HFFc6 (cell line): ENCODE measurements at places on chromosomes 7 and 10.
A peak's percentile ranks its signal among the peaks of the same experiment; 100 is the strongest.

GRCh38 chr7:120412139-120413050, 139.4 kb downstream of the KCND2 start:
- no peak overlapping the region for H3K4me3 ChIP-seq
- no peak overlapping the region for H3K27ac ChIP-seq
- no peaks in the 10 kb centered on the region for H3K4me1 ChIP-seq
- H3K36me3 ChIP-seq = no peaks in the 10 kb centered on the region
- no peak for DNase-seq
- H3K27me3 ChIP-seq = no peaks in the 10 kb centered on the region

DNA sequence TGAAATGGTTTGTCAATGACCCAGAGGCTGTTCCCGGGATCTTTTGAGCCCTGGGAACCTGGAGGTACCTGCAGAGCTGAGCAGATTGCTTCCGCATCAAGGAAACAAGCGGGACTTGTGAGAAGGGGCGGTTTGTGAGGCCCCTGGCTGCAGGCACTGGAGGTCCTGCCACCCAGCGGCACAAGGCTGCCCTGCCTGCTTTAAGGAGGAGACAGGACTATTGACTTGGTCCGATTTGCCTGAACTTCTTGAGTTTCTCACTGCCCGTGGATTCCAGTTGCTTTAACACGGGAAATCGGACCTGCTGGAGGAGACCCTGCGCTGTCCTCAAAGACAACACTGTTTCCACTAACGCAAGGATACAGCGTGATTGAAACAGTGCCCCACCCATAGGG, 130.1 kb downstream of the DNAJB6 start:
- H3K27me3 ChIP-seq = peaks cover 32% of the 10 kb centered on the region
- no peak for DNase-seq
- H3K27ac ChIP-seq = no peak overlapping the region
- no peak overlapping the region for H3K4me3 ChIP-seq

GRCh38 chr10:8410506-8410905, 356.0 kb downstream of the GATA3 start:
- DNase-seq = no peak
- no peaks in the 10 kb centered on the region for H3K27me3 ChIP-seq
- H3K4me3 ChIP-seq = no peak overlapping the region
- no peaks in the 10 kb centered on the region for H3K36me3 ChIP-seq
- H3K27ac ChIP-seq = no peak overlapping the region
- H3K4me1 ChIP-seq = no peaks in the 10 kb centered on the region

- H3K27ac ChIP-seq = no peak overlapping the region
- no peaks in the 10 kb centered on the region for H3K36me3 ChIP-seq
- H3K4me3 ChIP-seq = no peak overlapping the region
Measured at GRCh38 chr7:4880218-4880617, 3.3 kb downstream of the RADIL start.

DNA sequence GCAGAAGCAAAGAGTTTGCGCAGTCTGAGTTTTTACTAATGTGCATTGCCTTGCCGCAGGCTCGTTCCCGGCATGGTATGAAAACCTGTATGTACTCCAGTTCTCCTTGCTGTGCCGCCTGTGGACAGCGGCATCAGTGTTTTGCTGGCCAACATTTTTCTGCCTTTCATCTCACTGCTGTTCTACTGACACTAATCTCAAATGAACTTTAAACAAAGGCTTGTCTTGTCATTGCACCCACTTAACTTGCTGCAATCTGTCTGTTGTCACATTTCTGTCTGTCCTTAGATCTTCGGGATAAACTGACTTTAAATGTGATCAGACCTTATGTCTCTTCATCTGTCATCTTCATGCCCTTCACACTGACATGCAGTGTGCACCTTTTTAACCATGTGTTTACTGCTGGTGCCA, 71.7 kb upstream of the ZNRF2 start:
- no peak for DNase-seq
- peaks cover 34% of the 10 kb centered on the region for H3K27me3 ChIP-seq
- no peaks in the 10 kb centered on the region for H3K36me3 ChIP-seq

DNA sequence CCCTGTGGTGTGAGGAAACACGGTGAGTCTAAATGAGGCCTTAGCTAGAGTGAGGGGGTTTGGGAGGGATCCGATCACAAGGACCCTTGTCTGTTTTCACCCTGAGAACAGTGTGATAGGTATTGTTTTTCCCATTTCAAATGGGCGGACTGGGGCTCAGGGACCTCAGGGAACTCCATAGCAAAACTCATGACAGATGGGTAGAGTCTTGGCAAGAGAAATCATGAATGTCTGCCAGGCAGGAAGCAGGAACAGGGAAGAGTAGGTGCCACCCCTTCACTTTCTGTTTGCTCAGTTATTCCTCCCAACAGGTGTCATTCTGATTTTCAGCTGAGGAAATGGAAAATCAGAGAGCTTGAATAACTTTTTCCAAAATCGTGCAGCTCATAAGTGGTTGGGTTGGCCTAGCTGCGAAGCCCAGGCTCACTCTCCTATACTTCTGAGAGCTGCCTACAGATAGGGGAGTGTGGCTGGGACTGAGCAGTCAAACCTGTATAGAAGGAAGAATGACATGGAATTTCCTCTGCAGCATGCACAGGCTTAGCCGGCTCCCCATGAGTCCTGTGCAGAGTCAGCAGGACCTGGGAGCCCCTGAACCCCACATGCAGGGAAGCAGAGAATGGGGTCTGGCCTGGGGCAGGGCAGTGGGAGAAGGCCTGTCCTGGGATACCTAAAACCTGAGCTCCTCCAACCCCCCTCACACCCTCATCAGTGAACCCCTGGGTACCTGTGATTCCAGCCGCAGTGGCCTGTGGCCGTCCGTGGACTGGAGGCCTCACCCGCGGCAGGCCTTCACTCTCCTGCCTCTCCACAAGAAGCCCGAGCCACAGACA, 17.6 kb upstream of the C10orf105 start:
- no peak overlapping the region for H3K27ac ChIP-seq
- H3K27me3 ChIP-seq = peaks cover 25% of the 10 kb centered on the region
- peaks cover 7% of the 10 kb centered on the region for H3K4me1 ChIP-seq
- H3K36me3 ChIP-seq = no peaks in the 10 kb centered on the region

GRCh38 chr7:28409716-28410627, 2.3 kb upstream of the CREB5 start:
- peak; percentile 30 for DNase-seq
- peak overlapping the region; percentile 98 for H3K27ac ChIP-seq
- peaks cover 37% of the 10 kb centered on the region for H3K4me1 ChIP-seq
- peaks cover 14% of the 10 kb centered on the region; the same call in 1 of the 2 replicates for H3K27me3 ChIP-seq
- peak overlapping the region; percentile 96 for H3K4me3 ChIP-seq
- H3K36me3 ChIP-seq = no peaks in the 10 kb centered on the region

DNA sequence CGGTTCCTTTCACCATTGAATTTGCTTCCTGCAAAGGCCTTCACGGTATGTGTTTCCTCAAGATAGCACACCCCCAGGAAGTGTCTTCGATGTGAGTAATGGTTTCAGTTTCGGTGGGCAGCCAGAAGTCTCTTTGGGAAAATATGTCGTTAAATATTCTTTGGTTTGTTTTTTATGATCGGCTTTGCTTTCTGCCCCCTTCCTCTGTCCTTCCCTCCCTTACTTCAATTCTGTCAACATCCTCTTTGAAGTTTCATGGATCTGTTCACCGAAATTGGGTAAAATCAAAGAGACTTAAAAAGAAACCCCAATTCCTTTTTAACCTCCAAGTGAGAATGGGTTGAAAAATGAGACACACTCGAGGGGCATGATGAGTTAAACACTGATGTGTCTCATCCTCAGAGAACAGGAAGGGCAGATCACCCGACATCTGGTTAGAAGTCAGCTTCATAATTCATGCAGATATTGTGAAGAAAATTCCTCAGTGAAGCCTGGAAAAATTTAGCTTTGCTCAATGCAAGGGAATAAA, 170.8 kb upstream of the HABP2 start:
- H3K27me3 ChIP-seq = peaks cover 6% of the 10 kb centered on the region; the same call in 1 of the 2 replicates
- H3K36me3 ChIP-seq = no peaks in the 10 kb centered on the region
- peak overlapping the region; percentile 95 for H3K27ac ChIP-seq
- DNase-seq = peak; percentile 35

GRCh38 chr7:37349979-37350590, 98.6 kb downstream of the ELMO1 start:
- peaks cover 5% of the 10 kb centered on the region; the same call in 1 of the 2 replicates for H3K36me3 ChIP-seq
- DNase-seq = no peak
- no peaks in the 10 kb centered on the region for H3K4me1 ChIP-seq
- no peak overlapping the region for H3K4me3 ChIP-seq

- H3K4me1 ChIP-seq = no peaks in the 10 kb centered on the region
- no peak overlapping the region for H3K27ac ChIP-seq
- no peak for DNase-seq
- H3K4me3 ChIP-seq = no peak overlapping the region
- H3K27me3 ChIP-seq = peaks cover 53% of the 10 kb centered on the region
- no peaks in the 10 kb centered on the region for H3K36me3 ChIP-seq
Measured at GRCh38 chr10:71184421-71184820, 27.9 kb upstream of the UNC5B start.

DNA sequence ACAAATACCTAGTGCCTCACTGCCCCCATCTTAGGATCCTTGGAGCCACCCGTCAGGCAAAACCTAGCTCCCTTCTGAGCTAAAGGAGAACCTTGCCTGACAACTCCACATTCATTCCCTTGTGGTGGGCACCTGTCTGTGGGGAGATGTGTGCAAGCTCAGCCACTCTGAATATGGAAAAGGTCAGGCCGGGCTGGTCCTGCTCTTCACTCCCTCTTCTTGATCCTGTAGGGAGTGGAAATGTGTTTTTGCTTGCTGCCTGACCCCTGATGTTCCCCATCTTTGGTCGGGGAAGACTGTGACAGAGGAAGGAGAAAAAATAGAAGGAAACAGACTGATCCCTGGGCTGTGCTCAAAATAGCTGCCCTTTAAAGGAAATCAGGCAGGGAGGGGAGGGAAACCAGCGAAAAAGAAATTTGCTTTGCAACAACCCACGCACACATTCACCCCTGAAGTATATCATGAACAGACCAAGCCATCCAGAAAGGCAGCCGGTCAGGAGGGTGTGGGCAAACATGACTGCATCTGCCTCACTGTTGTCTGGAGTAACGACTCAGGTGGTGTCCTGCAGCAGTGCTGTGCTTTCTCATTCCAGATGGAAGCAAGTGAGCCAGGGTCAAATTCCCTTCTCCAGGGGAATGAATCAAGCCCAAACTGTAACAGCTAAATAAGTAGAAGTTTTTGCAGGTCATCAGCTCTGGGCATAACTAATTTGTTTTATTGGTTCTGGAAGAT, 74.0 kb downstream of the SCRN1 start:
- peaks cover 12% of the 10 kb centered on the region for H3K4me1 ChIP-seq
- peaks cover 1% of the 10 kb centered on the region for H3K27me3 ChIP-seq
- DNase-seq = peak; percentile 34
- no peak overlapping the region for H3K27ac ChIP-seq

GRCh38 chr7:68309806-68310205, 1288.5 kb upstream of the AUTS2 start:
- DNase-seq = no peak
- H3K27me3 ChIP-seq = peaks cover 2% of the 10 kb centered on the region; the same call in 1 of the 2 replicates
- no peaks in the 10 kb centered on the region for H3K4me1 ChIP-seq
- no peak overlapping the region for H3K27ac ChIP-seq
- peaks cover 5% of the 10 kb centered on the region; the same call in 1 of the 2 replicates for H3K36me3 ChIP-seq
- no peak overlapping the region for H3K4me3 ChIP-seq

DNA sequence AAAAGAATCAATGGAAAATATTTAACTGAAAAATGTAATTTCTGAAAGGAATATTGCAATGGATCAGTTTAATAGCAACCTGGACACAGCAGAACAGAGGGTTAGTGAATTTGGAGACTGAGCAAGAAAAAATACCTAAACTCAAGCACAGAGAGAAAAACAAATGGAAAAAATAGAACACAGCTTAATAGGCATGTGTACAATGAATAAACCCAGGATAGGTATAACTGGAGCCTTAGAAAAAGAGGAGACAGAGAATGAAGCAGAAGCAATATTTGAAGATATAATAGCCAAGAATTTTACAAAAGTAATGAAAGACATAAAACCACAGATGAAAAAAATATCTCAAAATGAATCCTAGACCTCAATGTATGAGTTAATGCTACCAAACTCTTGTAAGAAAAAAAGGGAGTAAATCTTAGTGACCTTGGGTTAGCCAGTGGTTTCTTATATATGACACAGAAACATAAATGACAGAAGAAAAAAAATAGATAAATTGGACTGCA, 2.9 kb upstream of the DNAJC1 start:
- DNase-seq = no peak
- H3K27me3 ChIP-seq = peaks cover 6% of the 10 kb centered on the region
- no peak overlapping the region for H3K4me3 ChIP-seq
- peaks cover 16% of the 10 kb centered on the region for H3K4me1 ChIP-seq
- H3K36me3 ChIP-seq = no peaks in the 10 kb centered on the region
- H3K27ac ChIP-seq = no peak overlapping the region

DNA sequence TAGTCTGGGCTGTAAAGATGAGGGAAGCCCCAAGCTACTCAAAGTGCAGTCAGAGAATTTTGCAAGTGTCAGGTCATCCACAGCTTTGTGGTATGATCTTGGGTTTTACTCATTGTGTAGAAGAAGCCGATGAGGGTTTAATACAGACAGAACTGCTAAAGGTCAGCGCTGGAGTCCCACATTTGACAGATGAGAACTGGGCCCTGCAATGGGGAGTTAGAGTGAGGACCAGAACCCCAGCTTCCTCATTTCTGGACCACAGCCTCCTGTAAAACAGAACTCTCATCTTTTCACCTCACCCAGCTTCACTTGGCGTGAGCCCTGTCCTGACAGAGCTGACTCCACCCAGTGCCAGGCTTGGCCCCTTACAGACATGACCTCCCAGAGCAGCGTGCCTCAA, 20.1 kb downstream of the LRRC20 start:
- H3K4me1 ChIP-seq = peaks cover 20% of the 10 kb centered on the region
- H3K36me3 ChIP-seq = no peaks in the 10 kb centered on the region
- H3K27ac ChIP-seq = no peak overlapping the region
- H3K27me3 ChIP-seq = peaks cover 16% of the 10 kb centered on the region
- no peak for DNase-seq

GRCh38 chr7:80771523-80771922, 133.1 kb downstream of the CD36 start:
- peaks cover 36% of the 10 kb centered on the region for H3K36me3 ChIP-seq
- H3K27me3 ChIP-seq = no peaks in the 10 kb centered on the region; the same call in 1 of the 2 replicates
- H3K4me3 ChIP-seq = no peak overlapping the region
- H3K4me1 ChIP-seq = peaks cover 78% of the 10 kb centered on the region
